ENCODE measurements at places on chromosomes 5 and 9.
A peak's percentile ranks its signal among the peaks of the same experiment; 100 is the strongest.

- DNase-seq = peak; percentile 82
Measured at GRCh38 chr5:102865510-102866236, 110.6 kb downstream of the PAM start.

DNA sequence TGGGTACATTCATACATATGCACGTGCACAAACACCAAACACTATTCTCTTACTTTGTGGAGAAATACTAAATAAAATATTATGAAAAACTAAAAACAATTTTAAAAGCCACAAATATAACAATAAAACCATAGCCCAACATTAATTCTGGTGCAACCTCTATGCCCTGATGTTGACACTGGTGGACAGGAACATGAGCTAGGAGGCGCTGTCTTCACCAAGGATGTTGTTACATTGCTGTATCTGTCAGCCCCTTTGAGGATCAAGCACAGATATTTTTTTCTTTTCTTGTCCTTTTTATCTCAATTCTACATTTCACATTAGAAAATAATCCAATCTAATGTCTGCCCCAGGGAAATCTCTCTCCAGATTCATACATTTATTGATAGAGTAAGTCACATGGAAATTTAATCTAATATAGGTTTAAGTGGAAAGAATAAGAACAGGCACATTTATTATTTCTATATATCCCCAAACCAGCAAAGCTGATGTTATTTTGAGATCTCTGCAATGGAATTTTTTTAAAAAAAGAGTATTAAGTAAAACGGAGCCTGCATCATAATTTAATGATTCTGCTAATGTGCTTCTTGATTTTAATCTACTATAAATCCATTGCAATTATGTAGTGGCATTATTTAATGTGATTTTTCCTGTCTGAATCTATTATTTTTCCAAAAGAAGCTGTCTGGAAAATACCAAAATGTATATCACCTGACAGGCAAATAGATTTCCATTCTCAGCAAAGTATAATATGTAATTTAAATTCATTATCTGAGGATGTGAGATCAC, 716.5 kb downstream of the MTRR start:
- DNase-seq = no peak

DNA sequence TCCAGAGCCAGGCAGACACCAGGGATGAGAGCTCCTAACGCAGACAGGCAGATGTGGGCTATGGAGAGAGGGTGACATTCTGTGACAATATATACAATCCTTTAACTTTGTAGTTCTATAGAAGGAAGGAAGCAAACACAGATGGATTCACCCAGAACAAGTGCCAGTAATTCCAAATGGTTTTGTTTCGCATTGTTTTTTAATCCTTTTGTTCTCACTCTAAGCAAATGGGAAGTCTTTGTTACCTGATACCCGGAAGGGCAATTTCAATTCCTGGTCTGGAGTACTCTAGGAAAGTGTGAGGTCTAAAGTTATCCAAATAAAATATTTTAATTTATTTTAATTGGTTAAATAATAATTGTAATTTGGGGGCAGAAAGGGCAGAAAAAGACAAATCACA, 2.5 kb downstream of the FRMD3 start:
- DNase-seq = peak; percentile 16

GRCh38 chr5:3226196-3226920, 369.3 kb upstream of the IRX1 start:
- no peak for DNase-seq

DNA sequence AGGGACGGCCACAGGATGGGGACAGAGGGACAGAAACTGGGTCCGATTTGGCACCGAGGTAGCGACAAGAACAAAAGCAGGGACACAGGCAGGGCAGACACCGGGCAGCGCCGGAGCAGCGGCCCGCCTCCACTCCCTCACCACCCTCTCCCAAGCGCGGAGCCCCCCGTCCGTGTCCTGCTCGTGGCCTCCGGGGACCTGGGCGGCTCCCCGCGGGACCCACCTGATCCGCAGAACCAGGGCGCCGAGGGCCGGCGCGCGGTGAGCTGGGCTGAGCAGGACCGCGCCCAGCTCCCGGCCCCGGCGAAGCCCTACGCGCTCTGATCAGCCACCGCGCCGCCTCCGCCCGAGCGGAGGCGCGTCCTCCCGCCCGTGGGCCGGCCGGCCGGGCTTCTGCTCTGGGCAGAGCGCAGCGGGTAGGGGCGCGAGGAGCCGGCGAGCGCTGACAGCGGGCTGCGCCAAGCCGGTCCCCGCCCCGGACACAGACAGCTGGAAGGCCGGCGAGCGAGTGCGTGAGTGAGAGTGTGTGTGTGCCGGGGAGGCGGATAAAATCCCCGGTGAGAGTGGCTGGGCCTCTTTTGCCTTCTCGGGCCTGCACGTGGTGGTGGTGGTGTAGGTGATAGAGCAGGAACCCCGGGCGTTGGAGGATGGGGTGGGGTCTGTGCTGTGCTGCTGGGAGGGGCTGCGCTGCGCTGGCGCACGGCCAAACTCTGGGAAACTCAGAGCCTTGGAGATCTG, at the start of gene GGTA1:
Gene GGTA1, minus strand, starts transcription at position 418 of the 738 bp plus-strand sequence. CDS start 31,922 bp downstream, outside the sequence.
- DNase-seq = peak; percentile 30

DNA sequence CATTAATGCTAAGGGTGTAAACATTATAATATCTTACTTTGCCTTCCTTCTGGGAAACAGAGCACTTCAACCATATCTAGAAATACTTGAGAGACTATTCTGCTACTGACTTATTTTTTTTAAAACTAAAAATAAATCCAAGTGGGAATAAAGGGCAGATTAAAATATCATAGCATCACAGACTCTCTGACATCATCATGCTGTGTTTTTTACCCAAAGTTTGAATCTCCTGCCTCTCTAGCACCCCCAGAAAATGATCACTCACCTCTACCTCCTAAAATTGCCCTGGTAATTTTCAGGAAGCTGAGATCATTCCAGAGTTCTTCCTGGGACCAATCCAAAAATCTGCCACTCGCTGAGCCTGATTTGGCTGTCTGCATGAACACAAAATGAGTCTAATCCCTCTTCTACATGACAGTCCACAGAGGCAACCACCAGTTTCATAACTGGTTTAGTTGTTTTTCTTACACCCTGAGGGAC, 813.8 kb upstream of the DMAC1 start:
- DNase-seq = no peak

- no peak for DNase-seq
Measured at GRCh38 chr5:60699288-60699608, 718 bp downstream of the DEPDC1B start.

- DNase-seq = no peak
Measured at GRCh38 chr9:116662646-116663310, 24.3 kb upstream of the TRIM32 start.

GRCh38 chr5:76479973-76480667, 77.0 kb downstream of the IQGAP2 start:
- DNase-seq = no peak

GRCh38 chr9:98823666-98824334, 16.3 kb downstream of the GALNT12 start:
- DNase-seq = no peak

DNA sequence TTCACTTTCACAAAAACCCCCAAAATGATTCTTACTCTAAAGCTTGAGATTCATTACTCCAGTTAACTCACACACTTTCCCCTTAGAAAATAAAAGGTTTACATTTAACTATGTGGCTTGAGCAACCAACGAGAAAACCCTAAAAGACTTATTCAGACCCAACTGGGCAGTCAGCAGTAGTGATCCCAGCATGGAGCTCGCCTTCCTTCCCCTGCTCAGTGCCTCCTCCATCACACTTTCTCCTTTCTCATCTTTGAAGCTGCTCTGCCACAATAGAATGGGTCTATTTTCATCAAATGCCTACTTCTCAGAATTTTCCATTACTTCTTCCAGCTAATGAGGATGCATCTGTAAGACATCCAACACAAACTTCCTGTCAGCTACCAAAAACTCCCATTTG, 29.1 kb downstream of the RORB start:
- DNase-seq = no peak

GRCh38 chr9:73845539-73845938, 651.6 kb upstream of the RORB start:
- no peak for DNase-seq

GRCh38 chr5:173246511-173246910, 11.5 kb upstream of the NKX2-5 start:
- no peak for DNase-seq

DNA sequence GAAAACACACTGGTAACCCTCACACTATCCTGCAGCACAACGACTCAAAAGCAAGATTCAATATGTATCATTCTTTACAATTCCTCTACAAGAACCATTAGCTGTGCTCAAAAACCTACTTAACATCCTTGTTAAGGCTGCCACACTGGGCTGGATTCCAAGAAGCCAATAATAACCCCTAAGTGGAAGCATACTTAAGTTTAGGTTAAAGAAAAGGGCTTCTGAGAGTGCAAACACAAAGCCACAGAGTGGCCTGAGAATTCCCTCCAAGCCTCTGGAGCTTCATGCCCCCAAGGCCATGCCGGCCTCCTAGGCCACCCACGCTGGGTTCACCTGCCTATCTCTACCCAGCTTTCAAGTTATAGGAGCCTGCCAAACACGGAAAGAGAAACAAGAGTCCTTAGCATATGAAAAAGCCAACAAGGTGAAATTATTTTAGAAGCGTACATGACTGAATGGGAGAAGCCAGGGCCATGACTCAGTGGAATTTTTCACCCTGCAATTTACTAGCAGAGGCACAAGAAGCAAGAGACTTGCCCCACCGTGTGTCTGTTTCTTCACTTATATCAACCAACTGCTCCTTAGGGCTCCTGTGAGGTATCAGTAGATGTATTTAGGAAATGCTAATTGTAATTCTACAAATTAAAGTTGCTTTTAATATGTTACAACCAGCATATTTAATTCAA, 293.0 kb downstream of the SPOCK1 start:
- DNase-seq = peak; percentile 97

- DNase-seq = no peak
Measured at GRCh38 chr9:134735441-134736175, 94.0 kb downstream of the COL5A1 start.

DNA sequence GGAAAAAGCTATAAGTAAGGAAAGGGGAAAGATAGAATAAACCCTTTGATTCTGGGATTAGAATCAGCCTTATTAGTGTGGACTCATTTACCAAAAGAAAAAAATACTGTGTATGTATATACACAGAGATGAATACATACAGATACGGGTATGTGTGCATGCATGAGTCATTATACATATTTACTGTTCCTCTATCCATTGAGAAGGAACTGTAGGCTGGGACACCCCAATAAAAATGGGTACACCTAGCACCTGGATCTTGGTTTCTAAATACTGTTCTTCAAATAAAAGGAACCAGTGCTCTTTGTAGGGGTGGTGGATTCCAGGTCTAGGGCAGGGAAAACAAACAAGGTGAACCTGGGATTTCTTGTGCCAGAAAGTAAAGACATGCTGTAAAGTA, 48.3 kb downstream of the WHRN start:
- no peak for DNase-seq

- DNase-seq = peak; percentile 34
Measured at GRCh38 chr5:139131465-139131864, 66.7 kb downstream of the SIL1 start.

GRCh38 chr9:70105147-70105546, 61.5 kb downstream of the MAMDC2 start:
- DNase-seq = peak; percentile 18

DNA sequence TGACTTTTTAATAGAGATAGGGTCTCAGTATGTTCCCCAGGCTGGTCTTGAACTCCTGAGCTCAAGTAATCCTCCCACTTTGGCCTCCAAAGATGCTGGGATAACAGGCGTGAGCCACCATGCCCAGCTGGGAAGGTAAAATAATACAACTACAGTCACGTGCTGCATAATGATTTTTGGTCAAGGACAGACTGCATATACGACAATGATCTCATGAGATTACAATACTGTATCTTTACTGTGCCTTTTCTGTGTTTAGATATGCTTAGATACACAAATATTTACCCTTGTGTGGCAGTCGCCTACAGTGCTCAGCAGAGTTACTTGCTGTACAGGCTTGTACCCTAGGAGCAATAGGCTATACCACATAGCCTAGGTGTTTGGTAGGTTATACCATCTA, 14.2 kb upstream of the IRF1 start:
- no peak for DNase-seq

GRCh38 chr9:97984188-97985057, 1.3 kb downstream of the ANP32B start:
- peak; percentile 88 for DNase-seq

- peak; percentile 47 for DNase-seq
Measured at GRCh38 chr9:96327694-96328352, 25.8 kb upstream of the HSD17B3 start.

DNA sequence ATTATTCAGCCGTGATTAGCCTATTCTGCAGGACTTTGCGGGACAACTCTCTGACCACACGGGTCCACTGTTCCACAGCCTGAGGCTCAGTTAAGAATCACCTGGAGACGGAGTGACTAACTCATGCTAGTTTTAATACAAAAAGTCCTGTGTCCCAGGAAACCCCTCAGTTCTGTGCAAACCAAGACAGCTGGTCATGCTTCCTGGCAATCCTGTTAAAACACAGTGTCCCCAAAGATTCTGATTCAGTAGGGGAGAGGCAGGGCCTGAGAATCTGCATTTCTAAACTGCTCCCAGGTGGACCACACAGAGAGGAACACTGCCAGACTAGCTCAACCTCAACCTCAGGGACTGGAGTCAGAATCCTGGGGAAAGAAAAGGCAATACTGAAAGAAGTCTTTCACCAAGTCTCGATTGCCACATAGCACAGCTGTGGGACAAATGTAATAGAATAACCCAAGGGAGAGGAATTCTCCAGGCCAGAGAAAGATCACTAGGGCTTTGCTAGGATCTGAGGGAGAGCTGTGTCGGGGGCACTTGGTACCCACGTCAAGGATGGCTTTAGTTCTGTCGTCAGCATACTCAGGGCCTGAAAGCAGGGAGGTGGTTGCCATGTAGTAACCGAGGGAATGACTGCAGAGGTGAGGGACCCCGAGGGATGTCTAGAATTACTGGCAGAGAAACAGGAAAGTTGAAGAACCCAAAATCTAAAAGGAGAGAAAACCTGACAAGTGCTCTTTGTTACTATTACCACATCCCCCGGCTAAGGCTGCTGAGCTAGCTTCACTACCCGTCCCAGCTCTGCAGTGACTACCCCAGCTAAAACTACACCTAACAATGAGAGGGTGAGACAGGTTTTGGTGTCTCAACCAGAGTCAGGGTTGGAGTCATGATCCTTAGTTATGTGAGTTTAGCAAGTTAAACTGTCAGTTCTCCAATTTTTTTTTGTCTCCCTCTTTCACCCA, 8.6 kb downstream of the SUSD1 start:
- DNase-seq = no peak

- DNase-seq = no peak
Measured at GRCh38 chr5:45162974-45163373, 354.2 kb downstream of the MRPS30 start.

DNA sequence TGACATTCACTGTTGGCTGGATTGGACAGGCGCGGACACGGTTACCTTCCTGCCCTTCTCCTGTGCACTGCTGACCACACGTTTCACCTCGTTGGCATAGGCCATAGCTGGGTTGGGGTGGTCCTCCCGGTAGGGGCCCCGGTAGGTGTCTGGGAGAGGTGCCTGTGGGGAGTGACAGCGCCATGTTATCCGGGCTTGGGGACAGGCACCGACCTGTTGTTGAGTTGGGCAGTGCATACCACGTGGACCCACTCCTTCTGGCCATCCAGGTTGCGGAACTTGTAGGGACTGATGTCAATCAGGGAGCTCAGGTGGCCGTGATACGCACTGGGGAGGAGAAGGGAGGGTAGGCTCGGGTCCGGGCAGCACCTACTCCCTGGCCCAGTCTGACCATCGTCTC, 8.2 kb downstream of the PHYKPL start:
- no peak for DNase-seq

- no peak for DNase-seq
Measured at GRCh38 chr9:104606152-104606551, 725 bp upstream of the OR13C2 start.

- DNase-seq = no peak
Measured at GRCh38 chr5:103424453-103425205, 138.0 kb downstream of the NUDT12 start.

GRCh38 chr5:74035521-74035937, 409.5 kb downstream of the ARHGEF28 start:
- peak; percentile 11 for DNase-seq
